ENCODE measurements at places on chromosomes 11 and 22.

DNA sequence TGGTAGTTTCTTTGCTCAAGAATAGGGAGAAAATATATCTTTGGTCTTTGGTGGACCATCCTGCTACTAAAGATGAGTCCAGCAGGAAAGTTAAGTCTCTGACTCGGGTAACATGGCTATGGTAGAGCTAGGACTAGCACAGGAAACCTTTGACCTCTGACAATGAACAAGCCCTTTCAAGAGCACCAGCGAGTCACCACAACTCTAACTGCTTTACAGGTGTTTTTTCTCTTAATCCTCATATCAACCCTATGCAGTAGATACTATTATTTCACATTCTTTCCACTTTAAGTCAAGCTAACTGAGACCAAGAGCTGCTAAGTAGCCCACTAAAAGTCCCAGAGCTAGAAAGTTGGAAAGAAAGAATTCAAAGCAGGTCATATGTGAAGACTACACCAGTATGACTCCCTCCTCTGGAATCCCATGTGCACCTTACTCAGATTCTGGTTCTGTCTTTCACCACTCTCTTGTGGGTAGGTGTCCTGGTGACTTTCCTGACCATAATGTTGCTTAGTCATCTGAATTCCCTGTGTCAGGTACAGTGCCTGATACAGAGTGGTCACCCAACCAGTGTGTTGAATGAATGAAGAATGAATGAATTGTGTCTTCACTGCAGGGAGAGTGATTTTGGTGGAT, 53.8 kb upstream of the ME3 start:
- DNase-seq: peak; percentile 89

- no peak for DNase-seq
Measured at GRCh38 chr11:112392904-112393303, 132.2 kb upstream of the PLET1 start.

DNA sequence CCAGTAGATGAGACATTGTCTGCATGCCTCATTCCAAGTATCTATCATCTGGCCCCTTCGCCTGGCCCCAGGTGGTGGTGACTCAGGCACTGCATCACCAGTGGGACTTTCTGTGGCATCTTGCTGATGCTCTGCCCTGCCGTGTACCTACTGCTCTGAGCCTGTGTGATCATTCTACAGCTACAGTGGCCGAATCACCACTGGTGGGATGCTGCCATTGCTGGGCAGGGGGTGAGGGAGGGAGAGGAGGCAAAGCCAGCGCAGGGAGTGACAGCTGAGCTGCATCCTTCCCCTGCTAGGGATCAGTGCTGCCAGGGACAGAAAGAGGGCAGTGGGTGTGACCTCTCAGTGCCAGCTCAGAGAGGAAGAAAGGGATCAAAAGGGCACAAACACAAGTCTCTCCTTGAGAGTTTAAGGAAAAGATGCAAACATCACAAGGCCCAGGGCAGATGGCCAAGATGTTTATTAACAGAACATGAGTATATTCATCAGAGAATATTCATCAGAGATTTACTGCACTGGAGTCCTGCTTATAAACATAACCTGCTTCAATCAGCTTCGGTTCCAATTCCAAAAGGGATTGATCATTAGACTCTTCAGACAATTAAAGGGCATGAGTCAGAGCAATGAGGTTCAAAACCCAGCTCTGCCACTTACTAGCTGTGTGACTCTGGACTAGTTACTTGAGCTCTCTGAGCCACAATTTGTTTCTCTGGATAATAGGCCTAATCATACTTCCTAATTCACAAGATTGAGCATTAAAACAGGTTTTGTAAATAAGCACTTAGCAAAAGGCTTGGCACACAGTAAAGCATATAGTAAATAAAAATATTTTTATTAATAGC, 109.8 kb downstream of the NAT10 start:
- peak; percentile 95 for DNase-seq

- DNase-seq: peak; percentile 80
Measured at GRCh38 chr11:102733232-102733875, 8.6 kb upstream of the MMP8 start.

GRCh38 chr11:59097113-59097708, 9.8 kb upstream of the FAM111B start:
- DNase-seq: peak; percentile 73

DNA sequence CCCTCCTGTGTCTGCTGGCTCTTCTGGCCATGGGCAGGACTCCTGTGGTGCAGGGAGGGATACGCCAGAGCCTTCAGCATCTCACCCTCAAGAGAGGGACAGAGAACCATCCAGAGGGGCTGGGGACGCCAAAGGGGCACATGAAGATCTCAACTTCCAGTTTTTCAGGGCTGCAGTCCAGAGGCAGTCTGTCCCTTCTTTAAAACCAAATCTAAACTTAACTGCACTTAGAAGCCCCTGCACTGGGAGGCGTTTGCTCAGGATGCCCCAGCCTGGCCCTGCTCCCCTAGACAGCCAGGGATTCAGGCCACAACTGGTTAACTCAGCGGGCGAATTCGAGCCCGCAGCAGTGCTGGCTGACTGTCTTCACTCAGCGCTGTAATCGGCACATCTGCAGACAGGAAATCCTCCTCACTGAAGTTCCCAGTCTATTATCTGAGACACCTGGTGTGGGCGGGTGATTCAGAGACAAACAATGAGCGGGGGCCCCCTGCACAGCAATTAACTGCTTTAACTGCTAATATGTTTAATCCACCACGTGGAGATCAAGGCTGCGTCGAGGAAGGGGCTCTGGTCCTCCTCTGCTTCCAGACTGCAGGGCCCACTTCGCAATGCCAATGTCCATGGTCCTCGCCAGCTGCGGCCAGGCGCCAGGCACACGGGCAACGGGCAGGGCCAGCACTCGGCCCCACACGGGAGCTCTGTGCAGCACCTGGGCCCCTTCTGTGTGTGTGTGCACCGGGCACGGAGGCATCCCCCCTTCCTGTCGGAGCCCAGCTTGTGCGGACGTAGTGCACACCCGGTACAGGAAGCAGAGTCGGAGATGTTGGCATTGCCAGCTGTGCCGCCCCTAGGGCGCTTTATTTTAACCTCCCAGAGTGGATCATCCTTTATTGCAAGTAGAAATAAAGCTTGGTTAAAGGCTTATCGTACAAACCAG, 36.9 kb upstream of the GNB1L start:
- DNase-seq: peak; percentile 90

DNA sequence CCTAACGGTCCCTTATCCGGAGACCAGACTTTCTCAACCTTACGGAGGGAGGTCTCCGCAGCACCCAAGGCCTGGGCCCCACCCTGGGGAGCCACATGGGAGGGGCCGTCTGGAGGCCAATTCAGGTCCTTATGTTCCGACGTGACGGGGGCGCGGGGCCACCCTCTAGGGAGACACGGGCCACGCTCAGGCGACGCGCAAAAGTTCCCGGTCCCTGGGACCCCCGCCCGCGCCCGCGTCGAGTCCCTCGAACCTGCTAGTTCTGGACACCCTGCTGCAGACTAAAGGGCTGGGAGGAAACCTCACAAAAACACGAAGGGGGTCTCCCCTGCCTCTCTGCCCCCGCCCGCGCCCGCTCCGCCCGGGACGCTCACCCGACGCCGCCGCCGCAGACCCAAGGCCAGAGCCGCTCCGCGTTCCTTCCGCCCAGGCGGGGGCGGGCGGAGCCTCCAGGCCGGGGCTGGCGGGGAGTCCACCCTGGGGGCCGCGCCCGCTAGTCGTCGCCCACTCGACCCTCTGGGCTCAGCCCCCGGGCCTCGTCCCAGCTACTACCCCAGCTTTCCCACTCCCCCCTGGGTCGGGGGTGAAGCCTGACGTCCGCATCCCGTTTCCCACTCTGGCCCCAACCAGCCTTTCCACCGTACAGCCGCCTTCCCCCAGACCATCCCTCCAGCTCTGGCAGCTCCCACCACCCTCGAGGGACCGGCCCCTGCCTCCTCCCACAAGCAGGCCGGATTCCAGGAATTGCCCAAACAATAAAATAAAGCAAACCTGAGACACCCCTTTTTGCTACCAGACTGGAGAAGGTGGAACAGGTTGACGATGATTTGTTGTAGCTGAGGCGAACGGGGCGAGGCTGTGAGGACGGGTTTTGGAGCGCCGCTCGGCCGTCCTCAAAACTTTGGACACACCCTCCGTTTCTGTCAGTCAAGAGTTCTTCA, 2.7 kb downstream of the RNH1 start:
- peak; percentile 86 for DNase-seq

DNA sequence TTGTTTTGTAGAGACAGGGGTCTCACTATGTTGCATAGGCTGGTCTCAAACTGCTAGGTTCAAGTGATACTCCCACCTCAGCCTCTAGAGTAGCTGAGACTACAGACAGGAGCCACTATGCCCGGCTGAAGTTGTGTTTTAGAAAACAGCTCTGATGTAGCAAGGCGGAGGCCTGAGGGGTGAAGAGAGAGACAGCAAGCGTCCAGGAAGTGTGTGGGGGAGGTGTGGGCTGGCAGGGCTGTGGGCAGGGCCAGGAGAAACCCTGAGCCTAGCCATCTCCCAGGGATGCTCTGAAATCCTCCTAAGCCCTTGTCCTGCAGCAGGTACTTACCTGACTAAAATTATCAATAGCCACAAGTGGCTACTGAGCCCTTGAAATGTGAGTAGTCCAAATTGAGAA, 16.1 kb upstream of the RPS3 start:
- DNase-seq: no peak

GRCh38 chr22:30866811-30867271, 101.7 kb downstream of the MORC2 start:
- no peak for DNase-seq

DNA sequence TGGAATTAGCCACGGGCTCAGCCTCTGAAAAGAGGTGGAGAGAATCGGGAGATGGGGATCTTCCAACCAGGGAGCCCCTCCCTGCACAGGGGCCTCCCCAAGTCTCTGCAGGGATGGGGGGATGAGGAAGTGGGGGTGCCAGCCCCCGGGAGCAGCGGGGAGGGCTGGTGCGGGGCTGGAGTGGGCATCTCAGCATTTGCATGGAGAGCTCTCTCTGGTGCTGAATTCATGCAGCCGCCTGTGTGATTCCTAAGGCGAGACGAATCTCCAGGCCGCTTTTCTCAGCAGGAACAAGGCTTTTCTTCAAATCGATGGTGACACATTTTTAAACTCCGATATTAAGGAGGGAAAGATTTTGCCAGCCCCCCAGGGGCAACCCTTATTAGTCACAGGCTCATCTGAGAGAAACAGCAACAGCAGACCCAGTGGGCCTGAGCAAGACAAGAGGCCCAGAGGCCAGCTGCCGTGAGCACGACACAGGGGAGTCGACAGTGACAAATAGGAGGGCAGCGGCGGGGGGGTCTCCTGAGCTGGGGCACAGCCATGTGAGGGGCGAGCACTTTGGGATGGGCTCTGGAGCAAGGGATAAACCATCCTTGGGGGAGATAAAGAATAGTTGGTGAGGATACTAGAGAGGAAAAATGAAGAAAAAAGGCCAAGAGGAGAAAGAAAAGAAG, 29.0 kb downstream of the MACROD1 start:
- DNase-seq: no peak

DNA sequence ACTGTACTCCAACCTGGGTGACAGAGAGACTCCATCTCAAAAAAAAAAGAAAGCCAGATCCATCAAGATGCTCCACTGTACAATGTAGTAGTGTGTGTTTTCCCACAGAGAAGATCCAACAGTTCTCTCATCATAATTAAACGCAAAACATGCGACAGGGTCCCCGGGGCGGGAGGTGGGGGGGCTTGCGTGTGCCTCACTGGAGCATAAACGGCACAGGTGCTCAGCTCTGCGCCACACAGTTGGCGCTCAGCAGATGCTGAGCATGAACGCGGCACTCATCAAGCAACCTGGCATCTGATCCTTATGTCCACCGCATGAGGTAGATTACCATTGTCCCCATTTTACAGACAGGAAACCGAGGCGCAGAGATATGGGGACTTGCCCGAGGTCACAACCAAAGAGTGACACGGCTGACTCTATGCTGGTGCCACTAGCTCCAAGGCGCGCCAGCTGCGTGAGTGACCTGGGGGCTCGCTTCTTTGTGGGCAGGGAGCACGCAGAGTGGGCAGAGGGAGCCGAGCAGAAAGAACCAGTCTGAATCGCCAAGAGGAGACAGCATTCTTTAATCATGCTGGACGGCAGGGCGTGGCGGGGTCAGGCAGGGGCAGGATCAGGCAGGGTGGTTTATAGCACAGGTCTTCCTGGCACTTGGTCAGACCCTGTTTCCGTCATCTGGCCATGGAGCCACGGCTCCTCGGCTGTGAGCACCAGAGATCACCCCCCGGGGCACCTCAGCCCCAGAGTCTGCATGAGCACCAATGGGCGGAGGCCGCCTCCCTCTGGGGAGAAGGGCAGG, 8.2 kb downstream of the C1QTNF6 start:
- no peak for DNase-seq

GRCh38 chr22:49582678-49583077, 245.0 kb downstream of the BRD1 start:
- no peak for DNase-seq

DNA sequence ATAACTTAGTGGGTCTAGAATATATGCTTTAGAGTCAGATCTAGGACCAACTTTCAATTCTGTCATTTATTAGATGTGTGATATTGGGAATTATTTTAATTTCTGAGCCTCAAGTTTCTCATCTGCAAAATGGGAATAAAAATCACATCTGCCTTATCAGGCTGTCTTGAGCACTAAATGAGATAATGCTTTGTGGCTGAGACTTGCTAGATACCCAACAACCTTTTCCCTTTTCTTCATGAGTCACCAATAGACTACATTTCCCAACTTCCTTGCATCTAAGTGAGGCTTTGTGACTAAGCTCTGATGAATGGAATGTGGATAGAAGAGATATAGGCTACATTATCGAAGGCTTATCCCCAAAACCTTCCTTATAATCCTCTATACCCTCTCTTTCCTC, 220.7 kb upstream of the SESN3 start:
- DNase-seq: peak; percentile 94

GRCh38 chr11:2579315-2580060, 120.3 kb downstream of the KCNQ1OT1 start:
- no peak for DNase-seq

- DNase-seq: peak; percentile 91
Measured at GRCh38 chr11:65150509-65151299, 16.4 kb upstream of the SYVN1 start.

GRCh38 chr11:10584071-10584501, 15.6 kb upstream of the LYVE1 start:
- no peak for DNase-seq

DNA sequence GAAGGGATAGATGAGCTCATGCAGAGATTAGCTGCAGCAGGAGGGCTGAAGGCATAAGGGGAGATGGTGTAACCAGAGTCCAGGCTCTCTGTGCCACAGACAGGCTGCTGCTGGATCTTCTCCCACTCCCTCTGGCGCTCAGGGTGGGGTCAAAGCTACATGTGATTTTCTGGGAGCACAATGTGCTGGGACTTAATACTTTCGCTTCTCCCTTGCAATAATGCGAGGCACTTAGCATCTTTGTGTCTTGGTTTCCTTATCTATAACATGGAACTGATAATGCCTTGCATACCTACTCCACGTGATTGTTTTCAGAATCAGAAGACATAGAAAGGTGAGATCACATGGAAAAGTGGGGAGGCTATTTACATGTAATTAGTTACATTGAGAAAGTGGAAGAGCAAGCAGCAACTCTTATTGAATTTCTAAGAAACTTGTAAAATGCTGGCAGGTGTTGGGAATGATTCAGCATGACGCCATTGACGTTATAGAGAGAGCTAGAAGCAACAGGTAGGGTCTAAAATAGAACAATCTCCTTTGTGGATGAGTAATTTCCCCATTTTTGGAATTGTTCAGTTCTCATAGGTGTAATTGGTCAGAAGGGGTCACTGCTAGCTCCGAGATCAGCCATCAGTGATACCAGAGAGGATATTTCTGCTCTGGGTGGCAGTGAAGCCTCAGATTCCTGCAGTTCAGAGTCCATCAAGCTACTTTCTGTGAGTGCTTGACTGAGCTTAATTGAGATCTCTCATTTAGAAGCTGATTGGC, 8.2 kb upstream of the OR9I1 start:
- DNase-seq: peak; percentile 32
